T follicular helper cell (primary cell): ENCODE measurements at places on chromosomes 16 and 17.

- DNase-seq, result no peak
These were observed 11.4 kb downstream of the CDC42EP4 start for GRCh38 chr17:73300392-73300791.

DNA sequence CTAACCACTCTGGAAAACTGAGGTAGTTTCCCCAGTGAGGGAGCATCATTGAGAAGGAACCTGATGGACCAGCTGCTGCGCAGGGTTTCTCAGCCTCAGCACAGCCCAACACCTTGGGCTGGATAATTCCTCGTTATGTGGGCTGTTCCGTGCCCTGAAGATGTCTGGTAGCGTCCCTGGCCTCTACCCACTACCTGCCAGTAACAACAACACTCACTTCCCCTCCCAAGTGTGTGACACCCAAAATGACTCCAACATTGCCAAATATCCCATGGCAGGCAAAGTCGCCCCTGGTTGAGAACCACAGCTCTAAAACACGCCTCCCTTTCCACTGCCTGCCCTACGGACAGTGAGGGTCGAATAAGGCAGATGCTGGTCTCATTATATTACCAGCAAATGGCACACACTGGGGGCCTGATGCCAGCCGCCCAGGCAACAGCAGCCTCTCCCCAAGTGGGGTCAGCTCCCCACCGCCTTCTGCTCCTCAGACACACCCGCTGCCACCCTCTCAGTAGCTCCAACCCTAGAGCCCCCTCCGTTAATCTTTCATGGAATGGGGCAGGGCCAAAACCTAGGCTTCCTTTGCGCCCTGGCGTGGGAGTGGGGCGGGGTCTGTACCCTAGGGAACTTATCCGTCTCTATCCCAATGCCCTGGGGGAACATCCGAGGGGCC is 1.0 kb downstream of the RHBDF2 start:
- DNase-seq, result no peak

DNA sequence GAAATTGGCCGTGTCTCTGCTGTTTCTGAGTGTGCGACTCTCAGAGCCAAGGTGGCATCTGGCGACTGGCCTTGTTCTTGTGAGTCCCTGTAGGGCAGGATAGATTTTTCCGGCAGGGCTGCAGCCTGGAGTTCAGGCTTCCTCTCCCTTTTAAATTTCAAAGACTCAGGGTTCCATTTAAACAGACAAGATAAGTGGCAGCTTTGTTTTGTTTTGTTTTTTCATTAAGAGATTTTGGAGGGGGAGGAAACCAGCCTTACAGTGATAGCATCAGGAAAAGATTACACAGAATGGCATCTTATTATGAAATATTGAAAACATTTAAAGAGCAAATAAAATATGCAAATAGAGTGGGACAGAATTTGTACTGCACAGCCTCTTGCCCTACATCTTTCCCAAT is 151.3 kb downstream of the RPTOR start:
- DNase-seq, result no peak

- no peak for DNase-seq
These were observed 62.7 kb downstream of the DNAH17 start for GRCh38 chr17:78514521-78514920.

DNA sequence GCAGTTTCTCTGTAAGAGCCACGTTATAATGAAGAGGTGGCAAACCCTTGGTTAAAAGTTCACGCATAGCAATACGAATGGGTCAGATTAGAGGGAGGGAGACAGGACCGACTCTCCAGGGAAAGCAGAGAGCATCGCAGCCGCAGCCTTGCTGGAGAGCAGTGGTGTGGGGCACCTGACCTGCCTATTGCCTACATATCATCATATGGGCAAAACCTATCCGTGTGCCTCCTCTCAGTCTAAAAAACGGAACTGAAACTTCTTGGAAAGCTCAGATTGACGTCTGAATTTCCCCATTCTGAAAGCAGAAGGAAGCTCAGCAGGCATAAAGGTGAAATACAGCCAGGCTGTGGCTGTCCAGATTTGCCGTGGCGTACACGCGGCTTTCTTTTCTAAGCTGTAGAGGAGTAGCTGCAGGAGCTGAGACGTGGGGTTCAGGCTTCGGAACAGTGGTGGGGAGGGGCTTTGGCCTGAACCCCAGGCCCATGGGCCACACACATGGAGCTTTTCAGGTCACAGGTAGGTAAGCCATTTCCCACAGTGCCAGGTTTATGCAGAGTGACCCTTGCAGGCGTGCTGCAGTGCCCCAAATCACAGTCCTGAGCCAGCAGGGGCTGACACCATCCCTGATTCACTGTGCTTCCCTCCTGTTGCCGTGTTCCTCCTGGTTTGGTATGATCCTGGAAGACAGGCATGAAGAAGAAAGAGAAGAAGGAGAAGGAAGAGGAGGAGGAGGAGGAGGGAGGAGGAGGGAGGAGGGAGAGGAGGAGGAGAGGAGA is 41.6 kb upstream of the TNRC6C start:
- no peak for DNase-seq

GRCh38 chr16:371515-372301 is 1.4 kb upstream of the MRPL28 start:
- DNase-seq, result no peak

GRCh38 chr17:29838961-29839360 is 91.1 kb downstream of the SSH2 start:
- DNase-seq, result no peak

DNA sequence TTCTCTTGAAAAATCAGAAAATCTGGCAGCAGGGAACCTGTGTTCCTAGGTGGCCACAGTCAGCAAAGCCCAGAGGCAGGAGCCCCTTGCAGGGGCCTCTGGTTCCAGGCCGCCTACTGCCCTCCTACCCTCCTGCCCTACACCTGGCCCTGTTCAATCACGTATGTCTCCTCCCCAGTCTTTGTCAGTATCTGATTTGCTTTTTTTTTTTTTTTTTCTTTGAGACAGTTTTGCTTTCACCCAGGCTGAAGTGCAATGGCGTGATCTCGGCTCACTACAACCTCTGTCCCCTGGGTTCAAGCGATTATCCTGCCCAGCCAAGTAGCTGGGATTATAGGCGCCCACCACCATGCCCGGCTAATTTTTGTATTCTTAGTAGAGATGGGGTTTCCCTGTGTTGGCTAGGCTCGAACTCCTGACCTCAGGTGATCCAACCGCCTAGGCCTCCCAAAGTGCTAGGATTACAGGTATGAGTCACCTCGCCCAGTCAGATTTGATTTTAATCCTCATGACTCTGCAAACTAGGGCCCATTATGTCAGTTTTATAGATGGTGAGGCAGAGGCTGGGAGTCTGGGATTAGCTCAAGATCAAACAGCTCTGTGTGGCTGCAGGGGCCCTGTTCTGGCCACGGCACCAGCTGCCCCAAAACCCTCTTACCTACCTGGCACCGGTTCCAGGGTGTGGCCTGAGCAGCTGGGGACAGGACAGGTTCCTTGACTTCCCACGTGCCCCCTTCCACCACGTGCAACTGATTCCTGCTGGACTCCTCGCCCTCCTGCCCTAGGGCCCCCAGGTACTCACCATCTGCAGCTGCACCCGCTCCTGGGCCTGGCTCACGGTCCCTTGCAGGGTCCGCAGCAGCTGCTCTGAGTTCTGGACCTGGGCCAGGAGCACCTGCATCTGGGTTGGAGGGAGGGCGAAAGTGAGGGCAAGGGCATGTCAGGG is 14.7 kb downstream of the RABEP2 start:
- no peak for DNase-seq

DNA sequence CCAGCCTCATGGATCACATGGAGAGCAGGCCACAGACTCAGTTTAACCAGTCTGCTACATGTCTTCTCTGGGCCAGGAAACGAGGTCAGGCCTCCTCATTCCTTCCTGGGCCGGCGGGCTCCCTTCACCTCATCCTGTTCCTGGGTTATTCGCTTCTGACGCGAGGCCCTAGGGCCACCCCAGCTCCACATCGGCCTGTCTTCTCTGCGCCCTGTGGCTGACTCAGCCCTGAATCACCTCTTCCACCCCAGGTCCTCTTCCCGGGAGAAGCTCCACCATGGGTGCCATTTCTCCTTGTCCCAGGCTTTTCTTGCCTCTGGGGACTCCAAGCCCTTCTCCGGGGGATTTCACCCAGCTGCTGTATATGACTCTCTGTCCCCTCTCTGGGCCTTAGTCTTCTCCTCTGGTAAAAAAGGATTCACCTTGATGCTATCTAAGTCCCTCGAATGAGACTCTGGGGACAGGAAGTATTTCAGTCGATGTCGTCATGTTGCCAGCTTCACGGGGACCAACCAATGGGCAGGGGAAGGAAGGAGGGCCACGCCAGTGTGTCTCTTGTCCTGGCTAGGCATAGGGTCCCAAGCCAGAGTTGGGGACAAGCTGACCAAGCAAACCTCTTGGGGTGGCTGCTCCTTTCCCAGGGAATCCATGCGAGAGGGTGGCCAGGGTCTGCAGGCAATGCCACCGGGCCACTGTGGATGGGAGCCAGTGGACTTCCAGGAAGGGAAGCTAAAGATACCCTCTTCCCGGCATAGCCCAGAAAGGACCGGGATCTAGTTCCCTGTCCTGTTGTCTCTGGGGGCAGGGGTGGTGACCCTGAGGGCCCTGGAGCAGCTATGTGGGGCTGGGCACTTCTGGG is 58.7 kb downstream of the SOCS3 start:
- DNase-seq, result no peak

GRCh38 chr16:84823484-84823883 is 3.7 kb downstream of the CRISPLD2 start:
- DNase-seq, result no peak

- DNase-seq, result no peak
These were observed 69.6 kb upstream of the MRTFB start for GRCh38 chr16:14001521-14001920.

DNA sequence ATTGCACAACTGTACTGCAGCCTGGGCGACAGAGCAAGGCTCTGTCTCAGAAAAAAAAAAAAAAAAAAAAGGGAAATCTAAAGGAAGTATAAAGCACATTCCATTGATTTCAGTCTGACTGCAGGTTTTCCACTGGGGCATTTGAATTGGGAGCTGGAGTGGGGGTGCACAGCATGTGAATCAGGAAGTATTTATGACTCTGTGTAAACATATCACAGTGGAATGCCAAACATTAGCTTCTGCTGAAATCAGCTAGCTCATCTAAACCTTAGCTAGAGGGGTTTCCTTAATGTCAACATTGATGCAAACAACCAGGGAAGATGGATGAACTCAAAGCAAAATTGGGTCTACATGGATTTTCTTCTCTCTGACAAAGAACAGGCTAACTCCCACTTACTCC is 641.0 kb upstream of the EEF2KMT start:
- DNase-seq, result no peak

DNA sequence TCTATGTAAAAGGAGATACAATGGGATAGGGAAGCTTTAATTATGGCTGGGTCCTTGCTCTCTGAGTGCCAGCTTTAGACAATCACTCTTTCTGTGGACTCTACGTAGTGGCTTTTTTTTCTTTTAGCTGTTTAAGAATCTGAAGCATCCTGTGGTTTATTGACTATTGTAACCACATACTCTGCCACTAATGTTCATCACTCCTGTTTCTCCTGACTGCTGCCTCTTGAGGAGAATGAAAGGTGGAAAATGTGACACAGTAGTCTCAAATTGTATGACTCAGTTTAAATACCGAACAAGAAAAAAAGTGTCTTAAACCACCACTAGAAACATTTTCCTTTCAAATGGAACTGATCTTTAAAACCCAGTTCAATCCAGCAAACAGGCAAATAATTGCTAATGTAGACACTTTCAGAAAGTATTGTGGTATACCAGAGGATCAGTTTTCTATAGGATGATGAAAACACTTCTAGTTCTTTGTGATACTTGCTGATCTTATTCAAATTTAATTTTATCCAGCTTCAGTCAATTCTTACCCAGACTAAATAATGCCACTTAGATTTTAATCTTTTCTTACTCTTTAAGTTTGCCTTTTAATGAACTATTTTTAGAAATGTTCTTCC is 302.7 kb upstream of the PMFBP1 start:
- no peak for DNase-seq

- DNase-seq, result peak; percentile 69
These were observed 410 bp upstream of the HOXB5 start for GRCh38 chr17:48593840-48594537.

DNA sequence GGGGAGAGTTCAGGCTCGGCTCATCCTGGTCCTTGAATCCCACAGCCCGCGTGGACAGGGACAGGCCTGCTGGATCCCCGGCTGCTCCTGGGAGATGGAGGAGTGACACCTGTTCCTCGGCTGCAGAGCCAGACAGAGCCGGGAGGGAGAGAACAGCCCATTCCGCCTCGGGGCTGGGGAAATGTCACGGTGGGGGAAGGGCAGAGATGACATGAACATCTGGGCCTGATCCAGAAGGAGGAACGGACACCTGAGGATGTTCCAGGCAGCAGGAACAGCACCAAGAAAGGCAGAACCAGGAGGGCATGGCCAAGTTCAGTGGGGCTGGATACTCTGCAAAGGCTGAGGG is 2.1 kb downstream of the ZNF764 start:
- DNase-seq, result no peak

DNA sequence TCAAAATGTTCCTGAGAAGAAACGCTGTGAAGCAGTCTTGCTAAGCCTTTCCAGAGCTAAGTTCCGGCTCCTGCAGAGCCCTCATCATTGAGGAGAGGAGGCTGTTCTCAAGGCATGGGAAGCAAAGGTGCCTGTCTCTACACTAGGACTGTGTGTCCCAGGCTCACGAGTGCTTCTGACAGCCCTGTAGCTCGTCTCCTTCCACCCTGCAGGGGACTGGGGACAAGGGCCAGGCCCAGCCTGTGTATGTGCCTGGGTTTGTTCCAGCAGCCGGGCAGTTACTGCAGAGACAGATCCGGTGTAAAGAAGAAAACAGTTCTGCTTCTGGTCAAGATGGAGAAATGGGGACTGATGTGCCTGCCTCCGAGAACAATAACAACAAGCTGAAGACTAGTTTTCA is 156.0 kb downstream of the ENGASE start:
- DNase-seq, result no peak

DNA sequence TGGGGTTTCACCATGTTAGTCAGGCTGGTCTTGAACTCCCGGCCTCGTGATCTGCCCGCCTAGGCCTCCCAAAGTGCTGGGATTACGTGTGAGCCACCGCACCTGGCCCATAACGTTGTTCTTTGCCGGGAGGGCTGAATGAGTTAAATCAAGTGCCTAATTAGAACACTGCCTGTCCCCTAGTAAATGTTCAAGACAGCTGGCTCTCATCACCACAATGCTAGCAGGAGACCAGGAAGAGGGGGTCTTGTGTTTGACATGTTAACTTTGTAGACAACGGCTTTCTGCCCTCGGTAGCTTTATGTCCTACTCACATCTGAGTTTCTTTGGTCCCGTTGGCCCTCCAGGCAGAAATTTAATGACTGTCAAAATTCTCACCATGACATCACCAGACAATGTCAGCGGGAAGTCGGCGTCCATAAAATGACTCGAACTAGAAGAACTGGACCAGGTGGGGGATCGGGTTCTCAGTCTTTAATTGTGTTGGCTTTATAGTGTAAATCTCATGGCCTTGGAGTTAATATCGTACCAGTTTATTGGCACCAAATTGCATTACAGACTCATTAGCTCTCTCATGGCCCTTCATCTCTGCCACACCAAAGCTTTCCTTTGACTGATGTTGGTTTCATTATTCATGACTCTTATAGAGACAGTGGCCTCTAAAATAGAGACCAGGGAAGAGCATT is 11.4 kb upstream of the ITPRIPL2 start:
- DNase-seq, result no peak

GRCh38 chr17:65609286-65609685 is 47.8 kb upstream of the AXIN2 start:
- DNase-seq, result no peak

GRCh38 chr17:78774956-78775571 is 7.0 kb downstream of the CYTH1 start:
- peak; percentile 35 for DNase-seq

- DNase-seq, result no peak
These were observed 90.8 kb downstream of the SHISA6 start for GRCh38 chr17:11331547-11332513.

GRCh38 chr16:10827691-10828341 is 9.2 kb upstream of the TVP23A start:
- DNase-seq, result no peak

- DNase-seq, result no peak
These were observed 681 bp downstream of the USP43 start for GRCh38 chr17:9645851-9646545.
